Aorta (tissue), 5 donors: ENCODE measurements at places on chromosomes 6 and 20.

GRCh38 chr20:57280221-57280620 is 13.8 kb upstream of the BMP7 start:
- no peaks in the 10 kb centered on the region for H3K4me1 ChIP-seq
- no peaks in the 10 kb centered on the region for H3K27me3 ChIP-seq

- H3K27ac ChIP-seq: no peak overlapping the region
- H3K36me3 ChIP-seq: no peaks in the 10 kb centered on the region
- H3K4me1 ChIP-seq: peaks cover 3% of the 10 kb centered on the region
- no peak overlapping the region for H3K4me3 ChIP-seq
- DNase-seq: no peak
These were observed 6.8 kb downstream of the CNKSR3 start for GRCh38 chr6:154503658-154504057.

DNA sequence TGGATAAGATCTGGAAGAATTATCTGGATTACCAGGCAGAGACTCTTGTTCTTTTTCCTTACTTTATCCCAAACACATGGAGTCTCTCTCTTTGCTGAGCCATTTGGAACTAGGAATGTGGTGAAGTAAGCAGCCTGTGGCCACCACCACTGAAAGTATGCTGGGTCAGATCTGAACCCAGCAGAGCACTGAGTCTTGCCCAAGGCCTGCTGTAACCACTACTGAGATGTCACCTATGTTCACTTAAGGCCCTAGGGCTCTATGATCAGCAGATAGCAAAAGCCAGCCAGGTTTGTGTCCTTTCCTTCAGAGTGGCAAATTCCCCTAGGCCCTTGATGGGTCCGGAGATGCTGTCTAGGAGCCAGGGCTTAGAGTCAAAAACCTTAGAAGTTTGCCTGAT is 103.3 kb upstream of the PLN start:
- no peak overlapping the region for H3K27ac ChIP-seq
- H3K4me1 ChIP-seq: no peaks in the 10 kb centered on the region
- H3K36me3 ChIP-seq: no peaks in the 10 kb centered on the region
- DNase-seq: no peak
- H3K27me3 ChIP-seq: no peaks in the 10 kb centered on the region
- no peak overlapping the region for H3K4me3 ChIP-seq

GRCh38 chr20:10643560-10643873 is 30.3 kb downstream of the JAG1 start:
- H3K27me3 ChIP-seq: no peaks in the 10 kb centered on the region
- no peak for DNase-seq
- H3K4me1 ChIP-seq: no peaks in the 10 kb centered on the region
- no peak overlapping the region for H3K4me3 ChIP-seq
- H3K27ac ChIP-seq: peak overlapping the region; percentile 8

DNA sequence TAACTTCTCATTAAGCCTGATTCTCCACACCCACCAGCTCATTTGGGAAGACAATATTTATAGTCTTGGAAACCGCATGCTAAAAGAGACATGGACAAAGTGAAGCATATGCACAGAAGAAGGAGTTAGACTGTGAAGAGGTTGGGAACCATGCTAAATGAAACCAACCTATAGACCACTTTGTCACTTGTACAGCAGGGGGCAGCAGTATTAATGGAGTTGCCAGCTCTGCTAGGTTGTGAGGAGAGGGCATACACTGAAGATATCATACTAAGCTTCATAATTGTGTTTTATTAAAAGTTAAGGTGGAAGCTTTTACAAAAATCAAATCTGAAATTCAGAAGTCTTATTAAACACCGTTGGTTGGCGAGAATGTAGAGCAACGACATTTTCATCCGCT is 38.3 kb upstream of the HMGCLL1 start:
- no peak for DNase-seq
- H3K27ac ChIP-seq: no peak overlapping the region
- H3K36me3 ChIP-seq: no peaks in the 10 kb centered on the region
- no peak overlapping the region for H3K4me3 ChIP-seq
- H3K4me1 ChIP-seq: no peaks in the 10 kb centered on the region

DNA sequence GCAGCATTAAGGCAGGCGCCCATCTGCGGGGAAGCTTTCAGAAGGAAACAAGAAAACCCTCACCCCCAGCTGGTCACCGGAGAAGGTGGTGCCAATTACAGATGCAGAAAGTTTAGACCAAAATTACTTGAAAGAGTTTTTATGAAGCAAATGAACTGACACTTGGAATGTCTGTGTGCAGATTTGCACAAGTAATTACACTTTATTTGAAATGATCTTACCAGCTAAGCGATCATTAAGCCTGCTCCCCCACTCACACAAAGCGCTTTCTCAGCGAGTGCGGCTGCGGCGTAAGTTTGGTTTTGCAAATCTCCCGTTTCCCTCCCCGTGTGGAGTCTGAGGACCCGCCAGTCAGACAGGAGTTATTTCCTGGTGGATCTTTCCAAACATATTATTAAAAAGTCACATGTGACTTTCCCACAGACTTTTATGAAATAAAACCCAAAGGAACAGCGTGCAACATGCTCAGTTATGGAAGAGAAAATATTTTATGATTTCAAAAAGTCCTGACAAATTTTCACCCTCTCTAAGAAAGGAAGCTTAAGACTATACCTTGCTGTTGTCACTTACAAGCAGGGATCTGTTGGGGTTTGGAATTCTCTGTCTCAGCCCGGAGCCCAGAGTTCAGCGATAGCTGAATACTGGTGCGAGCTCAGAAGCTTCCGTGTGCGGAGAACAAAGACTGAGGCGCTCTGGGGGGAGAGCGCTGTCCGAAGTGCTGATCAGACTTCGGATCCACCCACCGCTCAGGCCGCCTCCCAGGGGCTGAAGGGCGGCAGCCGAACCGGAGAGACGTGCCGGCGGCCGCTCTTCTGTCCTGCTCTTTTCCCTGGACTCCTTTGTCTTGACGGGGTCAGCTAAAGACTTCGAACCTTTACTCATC is 2.7 kb upstream of the MYT1 start:
- H3K4me3 ChIP-seq: no peak overlapping the region
- H3K4me1 ChIP-seq: no peaks in the 10 kb centered on the region
- H3K27ac ChIP-seq: no peak overlapping the region

DNA sequence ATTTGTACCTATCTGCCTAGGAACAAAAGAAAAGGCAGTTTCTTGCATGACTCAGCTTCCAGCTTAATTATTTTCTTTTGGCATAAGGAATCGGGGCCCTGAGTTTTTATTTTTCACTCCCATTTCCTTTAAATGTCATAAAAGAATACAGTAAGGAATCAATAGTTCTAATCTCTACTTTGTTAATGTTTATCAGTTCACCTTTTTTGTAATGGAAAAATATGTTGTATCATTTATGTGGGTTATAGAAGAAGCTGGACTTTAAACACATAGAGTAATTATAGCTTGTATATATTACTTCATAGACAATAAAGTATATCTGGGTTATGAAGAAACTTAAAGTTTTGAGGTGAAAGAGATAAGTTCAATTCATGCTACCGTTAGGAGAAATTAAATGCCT is 1214.8 kb upstream of the GJE1 start:
- no peak for DNase-seq
- H3K4me3 ChIP-seq: no peak overlapping the region
- H3K27ac ChIP-seq: no peak overlapping the region
- no peaks in the 10 kb centered on the region for H3K36me3 ChIP-seq
- H3K27me3 ChIP-seq: no peaks in the 10 kb centered on the region
- no peaks in the 10 kb centered on the region for H3K4me1 ChIP-seq

- H3K4me1 ChIP-seq: no peaks in the 10 kb centered on the region
- H3K4me3 ChIP-seq: no peak overlapping the region
- H3K36me3 ChIP-seq: no peaks in the 10 kb centered on the region
- no peaks in the 10 kb centered on the region for H3K27me3 ChIP-seq
- H3K27ac ChIP-seq: no peak overlapping the region
These were observed 22.9 kb downstream of the FAM110A start for GRCh38 chr20:856361-856775.

- no peak overlapping the region for H3K27ac ChIP-seq
- no peaks in the 10 kb centered on the region for H3K36me3 ChIP-seq
- no peaks in the 10 kb centered on the region for H3K27me3 ChIP-seq
- H3K4me1 ChIP-seq: no peaks in the 10 kb centered on the region
- no peak for DNase-seq
- H3K4me3 ChIP-seq: no peak overlapping the region
These were observed 249.2 kb downstream of the FRK start for GRCh38 chr6:115811541-115811940.

GRCh38 chr6:39353698-39354315 is 31.3 kb upstream of the KCNK16 start:
- H3K27me3 ChIP-seq: no peaks in the 10 kb centered on the region
- no peak overlapping the region for H3K4me3 ChIP-seq
- H3K4me1 ChIP-seq: no peaks in the 10 kb centered on the region
- no peak for DNase-seq
- H3K27ac ChIP-seq: no peak overlapping the region

- H3K4me3 ChIP-seq: no peak overlapping the region
- no peaks in the 10 kb centered on the region for H3K36me3 ChIP-seq
- no peak overlapping the region for H3K27ac ChIP-seq
- H3K4me1 ChIP-seq: no peaks in the 10 kb centered on the region
- DNase-seq: no peak
These were observed 102.6 kb upstream of the LAMP5 start for GRCh38 chr20:9411833-9412232.

DNA sequence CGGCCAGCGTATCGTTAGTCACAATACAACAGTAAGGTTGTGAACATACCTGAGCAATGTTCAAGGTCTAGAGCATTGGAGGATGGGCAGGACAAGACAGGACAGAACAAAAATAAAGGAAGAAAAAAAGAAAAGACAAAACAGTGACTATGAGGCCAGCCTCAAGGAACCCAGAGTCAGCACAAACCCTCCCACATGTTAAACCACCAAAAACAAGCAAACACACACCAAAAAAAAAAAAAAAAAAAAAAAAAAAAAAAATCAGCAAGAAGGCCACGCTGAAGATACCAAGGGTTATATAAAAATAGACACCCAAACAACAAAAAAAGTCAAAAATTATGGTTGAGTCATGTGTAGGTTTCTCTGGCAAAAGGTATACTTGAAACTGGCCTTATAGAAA is 12.8 kb downstream of the MED23 start:
- no peak for DNase-seq
- H3K4me3 ChIP-seq: no peak overlapping the region

DNA sequence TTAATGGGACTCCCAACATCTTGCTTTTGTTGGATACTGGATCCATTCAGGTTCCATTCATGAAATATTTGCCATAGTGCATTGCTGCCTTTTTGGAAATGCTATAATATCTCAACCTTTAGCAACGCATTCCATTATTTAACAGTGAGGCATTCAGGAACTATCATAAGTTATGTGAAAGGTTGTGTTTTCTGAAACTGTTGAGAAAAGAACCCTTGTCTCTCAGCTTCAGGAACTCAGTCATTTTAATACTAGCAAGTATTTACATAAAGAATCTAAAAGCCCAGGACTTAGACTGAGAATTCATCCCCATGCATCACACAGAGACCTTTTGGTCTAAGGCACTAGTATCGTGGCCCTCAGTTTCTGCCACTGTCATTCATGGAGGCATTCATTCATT is 24.9 kb upstream of the SASH1 start:
- no peak overlapping the region for H3K4me3 ChIP-seq
- no peaks in the 10 kb centered on the region for H3K27me3 ChIP-seq
- no peaks in the 10 kb centered on the region for H3K4me1 ChIP-seq
- DNase-seq: no peak

DNA sequence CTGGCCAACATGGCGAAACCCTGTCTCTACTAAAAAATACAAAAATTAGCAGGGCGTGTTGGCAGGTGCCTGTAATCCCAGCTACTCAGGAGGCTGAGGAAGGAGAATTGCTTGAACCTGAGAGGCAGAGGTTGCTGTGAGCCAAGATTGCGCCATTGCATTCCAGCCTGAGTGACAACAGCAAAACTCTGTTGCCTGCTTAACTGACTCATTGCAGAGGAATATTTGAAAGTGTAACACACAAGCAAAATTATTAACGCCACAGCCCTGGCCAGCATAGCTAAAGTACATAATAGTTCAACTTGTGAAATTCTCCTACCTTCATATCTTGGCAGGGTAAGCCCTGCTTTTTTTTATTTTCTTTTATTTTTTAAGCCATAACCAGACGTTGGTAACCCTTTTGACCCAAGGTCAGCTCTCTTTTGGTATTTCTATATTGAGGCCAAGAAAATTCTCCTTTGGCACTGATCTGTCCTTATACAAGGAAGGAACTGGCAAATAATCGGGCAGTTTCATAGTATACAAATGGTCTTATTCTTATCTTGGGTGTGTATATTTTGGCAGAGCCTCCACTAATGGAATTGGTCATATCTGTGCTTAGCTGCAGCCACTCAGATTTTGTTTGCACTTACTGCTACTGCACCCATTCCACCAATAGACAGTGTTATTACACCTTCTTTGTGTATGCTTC is 4.0 kb upstream of the ADGRF5 start:
- no peak overlapping the region for H3K4me3 ChIP-seq
- H3K4me1 ChIP-seq: no peaks in the 10 kb centered on the region
- no peaks in the 10 kb centered on the region for H3K36me3 ChIP-seq
- DNase-seq: peak; percentile 83
- no peaks in the 10 kb centered on the region for H3K27me3 ChIP-seq

DNA sequence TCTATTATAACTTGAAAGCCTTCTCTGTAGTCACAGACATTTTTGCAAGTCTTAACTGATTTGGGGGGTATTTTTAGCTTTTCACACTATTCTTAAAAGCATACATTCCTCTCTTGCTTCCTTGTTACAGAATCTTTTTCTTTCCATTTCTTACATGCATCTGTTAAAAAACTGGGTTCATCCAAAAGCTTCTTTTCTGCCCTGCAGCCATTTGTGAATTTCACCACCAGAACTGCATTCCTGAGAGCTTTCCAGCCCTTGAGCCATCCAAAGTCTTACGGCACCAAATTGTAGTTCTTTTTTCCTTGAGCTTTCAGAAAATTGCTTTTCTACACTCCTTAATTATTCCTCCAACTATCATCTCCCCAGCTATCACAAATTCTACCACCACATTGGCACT is 19.7 kb upstream of the GSTA4 start:
- H3K27me3 ChIP-seq: no peaks in the 10 kb centered on the region
- H3K27ac ChIP-seq: peak overlapping the region; percentile 36
- H3K4me1 ChIP-seq: peaks cover 4% of the 10 kb centered on the region
- no peak for DNase-seq
- peaks cover 19% of the 10 kb centered on the region for H3K36me3 ChIP-seq
- H3K4me3 ChIP-seq: no peak overlapping the region

DNA sequence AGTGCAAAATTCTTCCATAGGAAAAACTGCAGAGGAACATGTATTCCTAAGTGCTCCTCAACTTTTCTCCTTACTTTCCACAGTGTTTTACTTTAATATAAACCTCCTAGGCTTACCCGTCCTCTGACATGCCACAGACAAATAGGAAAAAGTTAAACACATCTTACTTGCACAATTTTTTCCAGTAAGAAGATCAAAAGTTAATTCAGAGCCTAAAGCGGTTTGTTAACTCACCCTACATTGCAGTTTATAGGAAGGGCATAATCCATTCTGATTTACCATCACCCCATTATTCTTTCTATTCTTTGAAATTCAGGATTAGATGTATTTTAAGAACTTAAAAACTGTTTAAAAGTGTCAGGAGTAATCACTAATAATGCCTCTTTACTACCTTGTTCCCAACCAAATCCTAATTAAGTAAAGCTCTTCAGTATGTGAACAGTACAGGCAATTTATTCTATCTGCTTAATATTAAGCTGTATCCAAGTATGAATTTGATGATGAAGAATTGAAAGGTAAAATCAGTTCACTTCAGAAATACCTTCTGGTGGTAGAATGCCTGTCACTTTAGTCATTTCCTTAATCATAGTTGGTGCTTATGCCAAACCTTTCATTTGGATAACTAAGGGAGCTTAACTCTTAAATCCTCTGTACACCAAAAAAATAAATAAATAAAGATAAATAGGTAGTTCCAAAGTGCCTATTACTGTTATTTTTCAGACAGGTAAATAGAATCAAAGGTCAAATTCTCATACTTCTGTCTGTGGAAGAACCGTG is 292.0 kb downstream of the ALDH8A1 start:
- no peaks in the 10 kb centered on the region for H3K36me3 ChIP-seq
- no peaks in the 10 kb centered on the region for H3K27me3 ChIP-seq
- no peaks in the 10 kb centered on the region for H3K4me1 ChIP-seq
- no peak overlapping the region for H3K27ac ChIP-seq
- no peak for DNase-seq
